DMS53 (cell line): ENCODE measurements at places on chromosomes 2 and 18.

DNA sequence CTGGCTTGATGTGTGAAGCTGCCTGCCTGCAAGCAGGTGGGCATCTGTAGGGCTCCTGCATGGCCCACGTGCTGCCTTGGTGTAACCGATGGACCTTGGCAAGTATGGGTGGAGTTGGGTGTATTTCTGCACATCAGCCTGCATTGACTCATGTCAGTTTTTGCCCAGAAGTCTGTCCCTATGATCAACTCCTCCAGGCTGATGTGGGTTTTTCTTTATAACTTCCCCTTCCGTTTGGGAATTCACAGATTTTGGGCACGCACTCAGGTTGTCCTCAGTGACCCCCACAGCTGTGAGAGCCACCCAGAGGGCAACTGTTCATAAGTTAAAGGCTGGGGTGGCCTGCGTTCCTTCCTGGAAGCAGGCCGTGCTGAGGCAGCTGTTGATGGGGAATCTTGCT, 123.3 kb downstream of the NCK2 start:
- no peak for DNase-seq

- no peak for DNase-seq
These were observed 197.3 kb downstream of the DNAH7 start for GRCh38 chr2:195871326-195871725.

DNA sequence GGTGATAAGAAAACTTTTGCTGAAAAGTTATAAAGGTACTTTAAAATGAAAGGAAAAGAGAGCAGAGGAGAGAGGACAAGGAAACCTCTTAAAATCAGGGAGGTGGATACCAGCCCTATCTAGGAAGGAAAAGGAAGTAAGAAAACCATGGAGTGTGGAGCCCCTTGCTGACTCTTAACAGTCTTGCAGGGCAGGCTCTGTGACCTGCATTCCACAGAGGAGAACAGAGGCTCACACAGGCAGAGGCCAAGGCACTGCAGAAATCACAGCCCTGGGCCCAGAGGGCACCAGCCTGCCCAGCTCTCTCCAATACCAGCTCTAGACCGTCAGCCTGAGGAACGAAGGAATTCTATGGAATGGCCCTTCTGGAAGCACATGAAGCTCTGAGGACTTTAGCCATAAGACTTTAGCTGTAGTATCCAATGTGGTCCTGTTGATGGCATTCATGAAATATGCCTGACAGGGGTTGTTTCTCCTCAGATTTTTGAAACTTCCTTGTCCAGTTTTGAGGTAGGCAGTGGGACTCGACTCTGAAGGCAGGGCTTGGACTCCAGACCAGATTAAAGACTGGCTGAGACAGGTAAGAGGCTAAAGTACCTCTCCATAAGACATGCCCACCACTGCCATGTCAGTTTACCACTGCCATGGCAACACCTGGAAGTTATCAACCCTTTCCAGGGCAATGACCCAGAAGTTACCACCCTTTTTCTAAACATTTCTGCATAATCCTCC, 216.3 kb downstream of the ANAPC1 start:
- DNase-seq, result peak; percentile 72

GRCh38 chr2:38523728-38524437, 78.8 kb downstream of the HNRNPLL start:
- DNase-seq, result no peak

DNA sequence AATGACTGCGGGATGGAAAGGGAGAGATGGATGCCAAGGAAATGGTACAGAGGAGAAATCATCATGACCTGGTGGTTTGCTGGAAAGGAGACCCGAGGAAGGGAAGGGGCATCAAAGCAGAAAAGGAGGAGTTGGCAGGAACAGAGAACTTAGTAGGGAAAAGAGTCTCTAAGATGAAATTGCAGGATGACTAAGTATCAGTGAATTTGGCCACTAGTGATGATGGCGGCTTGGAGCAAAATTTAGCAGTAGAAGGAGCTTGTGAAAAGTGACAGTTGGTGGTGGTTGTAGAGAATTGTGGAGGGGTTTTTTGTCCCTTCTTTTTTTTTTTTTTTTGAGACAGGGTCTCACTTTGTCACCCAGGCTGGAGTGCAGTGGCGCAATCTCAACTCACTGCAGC, 10.1 kb downstream of the METAP1D start:
- no peak for DNase-seq

DNA sequence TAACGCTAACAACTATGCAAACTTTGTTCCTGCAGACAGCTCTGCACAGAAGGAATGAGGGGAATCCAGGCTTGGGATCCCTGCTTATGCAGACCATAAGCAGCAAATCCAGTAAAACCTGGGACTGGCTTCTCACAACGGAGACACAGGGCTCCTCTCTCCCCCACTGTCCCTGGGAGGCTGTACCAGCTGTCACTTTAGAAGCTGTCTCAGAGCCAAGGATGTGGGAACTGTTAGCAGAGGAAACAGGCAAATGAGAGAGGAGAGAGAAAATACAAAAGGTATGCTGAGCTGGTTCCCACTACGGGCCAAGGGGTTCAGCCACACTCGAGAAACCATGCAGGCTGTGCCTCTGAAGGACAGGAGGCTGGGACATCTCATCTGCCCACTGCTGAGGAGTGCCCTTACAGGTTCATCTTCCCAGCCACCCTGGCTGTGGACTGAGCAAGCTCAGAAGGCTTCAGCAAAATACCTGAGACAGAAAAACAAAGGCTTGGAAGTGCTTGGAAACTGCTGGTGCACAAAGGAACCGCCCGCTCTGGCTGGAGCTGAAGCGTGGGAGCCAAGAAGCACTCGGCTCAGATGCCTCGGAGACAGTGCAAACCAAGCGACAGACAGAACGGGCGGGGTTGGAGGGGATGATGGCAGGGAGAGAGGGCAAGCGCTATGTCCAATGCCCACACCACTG, 72.5 kb downstream of the FAM210A start:
- DNase-seq, result no peak

DNA sequence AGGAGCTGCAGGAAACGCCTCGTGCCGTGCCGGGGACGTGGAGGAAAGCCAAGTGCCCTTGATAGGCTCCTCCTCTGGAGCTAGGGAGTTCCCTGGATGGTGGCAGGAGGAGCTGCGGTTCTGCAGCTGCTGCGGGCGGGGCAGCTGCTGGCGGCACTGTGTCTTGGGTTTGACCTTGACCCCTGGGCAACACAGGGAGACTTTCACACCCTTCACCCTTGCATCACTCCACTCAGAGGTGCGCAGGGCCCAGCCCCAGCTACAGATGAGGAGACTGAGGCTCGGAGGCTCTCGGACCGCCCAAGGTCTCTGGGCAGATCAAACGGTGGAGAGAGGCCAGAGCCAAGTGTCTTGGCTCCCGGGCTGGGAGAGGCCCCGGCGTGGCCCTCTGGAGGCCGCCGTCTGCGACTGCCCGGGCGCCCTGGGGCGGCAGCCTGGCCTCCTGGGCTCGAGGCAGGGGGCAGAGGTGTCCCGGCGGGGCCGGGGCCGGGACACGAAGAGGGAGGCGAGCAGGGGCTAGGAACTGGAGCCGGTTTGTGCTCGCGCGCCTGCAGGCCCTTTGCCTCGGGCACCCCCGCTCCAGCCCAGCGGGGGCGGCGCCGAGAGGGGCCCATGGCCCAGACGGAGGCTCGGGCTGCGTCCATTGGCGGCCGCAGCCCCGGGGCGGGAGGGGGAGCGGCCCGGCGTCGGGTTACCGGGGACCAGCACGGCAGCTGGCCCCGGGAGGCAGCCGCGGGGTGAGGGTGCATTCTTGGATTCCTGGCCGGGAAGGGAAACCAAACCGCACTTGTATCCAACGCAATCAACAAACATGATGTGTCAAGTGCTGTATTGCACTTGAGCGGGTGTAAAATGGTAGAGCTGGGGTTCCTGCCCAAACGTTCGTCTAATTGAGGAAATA, 129.6 kb upstream of the SLC1A4 start:
- DNase-seq, result peak; percentile 94

GRCh38 chr2:39668576-39669080, 2.9 kb downstream of the TMEM178A start:
- DNase-seq, result no peak

DNA sequence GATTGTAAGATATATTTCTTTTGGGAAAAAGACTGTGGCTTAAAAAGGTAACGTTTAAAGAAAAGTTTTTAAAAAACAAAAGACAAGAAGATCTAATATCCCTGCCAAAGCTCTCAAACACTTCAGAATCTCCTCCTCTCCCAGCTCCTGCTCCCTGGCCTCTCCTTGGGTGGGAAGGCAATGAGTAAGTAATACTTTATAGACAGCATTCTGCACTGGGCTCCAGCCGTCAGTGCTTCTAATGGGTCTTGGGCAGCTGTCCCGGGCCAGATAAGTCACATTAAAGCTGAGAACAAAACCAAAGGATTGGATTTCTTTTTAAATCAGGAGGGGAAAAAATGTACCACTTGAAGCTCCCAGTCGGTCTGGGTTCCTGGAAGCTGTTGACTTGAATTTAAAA, 133.7 kb downstream of the ALPK2 start:
- no peak for DNase-seq

GRCh38 chr2:200483729-200484198, 26.1 kb downstream of the KCTD18 start:
- peak; percentile 75 for DNase-seq

DNA sequence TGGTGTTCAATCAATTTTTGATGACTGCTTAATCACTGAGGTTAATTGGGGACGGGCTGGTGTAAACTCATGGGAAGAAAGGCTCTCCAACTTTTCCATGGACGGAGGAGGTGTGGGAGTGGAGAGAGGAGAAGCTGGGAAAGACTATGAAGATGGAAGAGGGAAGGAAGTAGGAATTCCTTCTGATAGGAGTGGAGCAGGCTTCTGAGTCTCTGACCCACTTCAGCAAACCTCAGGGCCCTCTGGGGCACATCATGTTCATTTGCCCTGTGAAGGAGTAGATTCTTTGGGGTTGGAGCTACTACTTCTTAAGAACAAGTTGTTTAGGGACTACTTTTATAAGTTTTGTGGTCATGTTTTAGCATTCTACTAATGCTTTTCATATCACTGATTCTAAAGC, 87.0 kb upstream of the MAP4K3 start:
- no peak for DNase-seq

DNA sequence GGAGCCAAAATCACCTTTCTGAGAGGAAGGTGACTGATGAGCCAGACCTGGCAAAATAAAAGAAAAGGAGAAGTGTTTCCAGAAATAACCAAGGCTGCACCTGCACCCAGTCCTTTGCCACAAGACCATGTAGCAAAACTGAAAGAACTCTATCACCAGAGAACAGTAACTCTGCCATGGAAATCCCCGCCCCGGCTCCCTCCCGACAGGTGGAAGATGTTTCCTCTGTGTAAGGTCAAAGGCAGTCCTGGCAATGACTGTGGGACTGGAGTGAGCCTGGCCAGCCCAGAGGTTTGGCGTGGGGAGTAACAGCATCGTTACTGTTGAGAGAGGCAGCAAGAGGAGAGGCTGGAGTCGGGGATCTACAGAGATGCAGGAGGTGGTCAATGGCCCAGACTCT, 42.3 kb downstream of the SPRED2 start:
- DNase-seq, result peak; percentile 21

DNA sequence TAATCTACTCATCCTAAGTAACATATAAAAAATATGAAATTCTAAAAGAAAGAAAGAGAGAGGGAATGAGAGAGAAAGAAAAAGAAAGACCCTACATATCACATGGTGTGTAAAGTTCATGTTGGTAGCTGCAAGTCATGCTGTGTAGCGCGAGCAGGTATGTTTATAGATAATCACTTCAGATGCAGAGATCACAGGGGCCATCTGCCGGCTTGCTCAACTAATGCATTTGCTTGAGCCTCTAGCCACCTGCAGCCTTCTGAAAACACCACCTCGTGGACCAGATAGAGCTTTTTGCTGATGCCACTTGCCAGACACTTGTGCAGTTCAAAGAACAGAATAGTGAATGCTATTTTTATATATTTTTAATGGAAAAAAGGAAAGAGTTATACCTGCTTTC, 37.6 kb downstream of the CDH7 start:
- peak; percentile 93 for DNase-seq

DNA sequence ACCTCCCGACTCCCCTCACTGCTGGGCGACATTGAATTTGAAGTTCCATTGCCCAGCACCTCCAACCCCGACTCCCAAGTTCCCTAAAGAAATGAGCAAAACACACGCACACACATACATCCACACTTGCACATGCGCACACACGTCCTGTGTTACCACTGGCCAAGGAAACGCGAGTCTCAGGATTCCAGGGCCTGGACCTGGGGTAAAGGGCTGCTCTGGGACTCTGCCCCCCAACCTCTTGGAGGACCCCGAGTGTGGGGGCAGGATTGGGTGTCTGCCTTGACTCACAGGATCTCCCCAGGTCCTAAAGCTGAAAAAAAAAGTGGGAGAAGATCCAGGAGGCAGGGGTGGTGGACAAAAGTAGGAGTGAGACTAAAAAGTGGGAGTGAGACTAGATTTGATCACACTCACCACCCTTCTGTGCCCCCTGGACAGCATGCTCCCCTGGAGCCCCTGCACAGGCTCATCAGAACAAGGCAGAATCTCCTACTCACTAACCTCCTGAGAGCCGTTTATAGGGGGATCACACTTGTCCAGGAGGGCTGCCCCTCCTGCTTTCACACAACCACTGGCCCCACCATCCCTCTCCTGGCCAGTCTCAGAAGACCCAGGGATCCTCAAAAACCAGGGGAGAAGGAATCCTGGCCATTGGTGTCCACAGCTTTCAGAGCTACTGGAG, 202.2 kb downstream of the TNS1 start:
- DNase-seq, result no peak
